Activated naive CD8-positive, alpha-beta T cell treated with anti-CD3 and anti-CD28 coated beads, Interleukin-2, amount 50 U/mL, for 16 hours (primary cell): ENCODE measurements at places on chromosomes 16 and 17.
A peak's percentile ranks its signal among the peaks of the same experiment; 100 is the strongest.

GRCh38 chr17:3448059-3448665 lies 14.5 kb upstream of the OR1E2 start:
- no peak for DNase-seq

GRCh38 chr17:15048381-15048780 lies 216.7 kb downstream of the PMP22 start:
- DNase-seq, result no peak

GRCh38 chr17:61318684-61319098 lies 81.0 kb upstream of the TBX2 start:
- no peak for DNase-seq

DNA sequence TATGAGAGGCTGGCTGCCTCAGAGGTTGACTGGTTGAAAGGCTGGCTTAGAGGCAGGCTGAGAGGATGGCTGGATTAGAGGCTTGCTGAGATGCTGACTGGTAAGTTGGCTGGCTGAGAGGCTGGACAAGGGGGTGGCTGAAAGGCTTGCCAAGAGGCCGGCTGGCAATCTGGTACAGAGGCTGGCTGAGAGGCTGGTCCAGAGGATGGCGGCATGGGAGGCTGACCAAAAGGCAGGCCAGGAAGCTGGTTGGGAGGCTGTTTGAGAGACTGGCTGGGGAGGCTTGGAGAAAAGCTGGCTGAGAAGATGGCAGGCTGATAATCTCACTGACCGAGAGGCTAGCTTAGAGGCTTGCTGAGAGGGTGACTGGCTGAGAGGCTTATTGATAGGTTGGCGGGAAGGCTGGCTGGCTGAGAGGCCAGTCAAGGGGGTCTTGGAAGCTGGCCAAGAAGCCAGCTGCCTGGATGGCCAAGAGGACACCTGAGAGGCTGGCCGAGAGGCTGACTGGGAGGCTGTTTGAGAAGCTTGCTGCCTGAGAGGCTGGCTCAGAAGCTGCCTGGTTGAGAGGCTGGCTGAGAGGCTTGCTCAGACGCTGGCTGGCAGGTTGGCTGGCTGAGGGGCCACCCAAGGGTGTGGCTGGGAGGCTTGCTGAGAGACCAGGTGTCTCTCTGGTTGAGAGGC lies 34.2 kb upstream of the ACSM2B start:
- no peak for DNase-seq

DNA sequence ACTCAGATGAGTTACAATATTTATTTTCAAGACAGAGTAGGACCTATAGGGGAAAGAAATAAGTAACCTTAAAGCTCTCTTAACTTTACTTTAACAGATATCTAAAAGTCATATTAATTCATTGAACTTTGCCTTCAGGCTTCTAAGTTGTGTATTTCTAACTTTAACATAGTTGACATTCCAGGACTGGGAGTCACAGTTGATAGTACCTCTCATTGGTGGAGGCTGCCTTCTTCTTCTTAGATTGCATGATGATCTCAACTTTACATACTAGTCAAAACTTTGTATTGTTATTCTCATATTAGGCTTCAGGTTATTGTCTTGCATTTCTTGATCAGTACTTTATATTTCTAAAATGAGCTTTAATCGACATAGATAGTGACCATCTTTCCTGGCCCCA lies 350.1 kb upstream of the KIF2B start:
- DNase-seq, result no peak

DNA sequence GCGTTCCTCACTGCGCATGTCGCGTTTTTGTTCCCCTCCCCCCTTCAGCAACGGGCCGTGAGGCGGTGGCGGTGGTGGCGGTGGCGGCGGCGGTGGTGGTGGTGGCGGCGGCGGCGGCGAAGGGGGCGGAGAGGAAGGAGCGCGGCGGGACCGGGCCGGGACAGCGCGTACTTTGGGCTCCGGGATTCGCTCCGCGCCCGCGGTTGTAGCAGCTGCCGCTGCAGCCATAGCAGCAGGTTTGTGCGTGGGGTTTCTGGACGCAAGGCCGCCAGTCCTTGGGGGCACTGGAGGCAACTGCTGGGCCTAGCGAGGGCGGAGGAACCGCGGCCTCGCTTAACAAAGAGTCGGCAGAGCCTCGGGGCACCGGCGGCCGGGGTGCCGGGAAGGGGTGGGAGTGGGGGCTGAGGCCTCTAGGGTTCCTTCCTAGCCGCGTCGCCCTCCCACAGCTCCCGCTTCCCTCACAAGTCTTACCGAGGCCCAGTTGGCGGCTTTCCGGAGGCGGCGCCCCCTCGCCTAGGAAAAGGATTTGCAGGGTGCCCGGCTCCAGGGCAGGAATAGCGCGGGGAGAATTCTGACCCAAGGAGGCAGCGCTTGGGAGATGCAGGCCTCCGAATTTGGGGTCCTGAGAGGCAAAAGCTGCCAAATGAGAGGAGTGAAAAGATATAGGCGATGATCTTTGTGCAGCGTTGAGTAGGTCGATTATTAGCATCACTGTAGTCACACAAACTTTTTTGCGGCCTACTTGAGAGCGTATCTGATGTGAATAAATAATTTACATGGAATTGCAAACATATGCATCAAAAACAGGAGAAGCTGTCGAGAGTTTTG lies at the start of gene DDX42:
Gene DDX42 (plus strand): TSS at position 30 of the 828 bp plus-strand sequence. CDS start 12,880 bp downstream, outside the sequence.
- DNase-seq, result peak; percentile 83
